Retina (tissue), 1 donor: ENCODE measurements at places on chromosomes 5 and 9.

GRCh38 chr9:123749580-123750202 lies 180.2 kb downstream of the DENND1A start:
- no peak for DNase-seq

- no peak for DNase-seq
These were observed 70.7 kb upstream of the TAF1L start for GRCh38 chr9:32706004-32706724.

DNA sequence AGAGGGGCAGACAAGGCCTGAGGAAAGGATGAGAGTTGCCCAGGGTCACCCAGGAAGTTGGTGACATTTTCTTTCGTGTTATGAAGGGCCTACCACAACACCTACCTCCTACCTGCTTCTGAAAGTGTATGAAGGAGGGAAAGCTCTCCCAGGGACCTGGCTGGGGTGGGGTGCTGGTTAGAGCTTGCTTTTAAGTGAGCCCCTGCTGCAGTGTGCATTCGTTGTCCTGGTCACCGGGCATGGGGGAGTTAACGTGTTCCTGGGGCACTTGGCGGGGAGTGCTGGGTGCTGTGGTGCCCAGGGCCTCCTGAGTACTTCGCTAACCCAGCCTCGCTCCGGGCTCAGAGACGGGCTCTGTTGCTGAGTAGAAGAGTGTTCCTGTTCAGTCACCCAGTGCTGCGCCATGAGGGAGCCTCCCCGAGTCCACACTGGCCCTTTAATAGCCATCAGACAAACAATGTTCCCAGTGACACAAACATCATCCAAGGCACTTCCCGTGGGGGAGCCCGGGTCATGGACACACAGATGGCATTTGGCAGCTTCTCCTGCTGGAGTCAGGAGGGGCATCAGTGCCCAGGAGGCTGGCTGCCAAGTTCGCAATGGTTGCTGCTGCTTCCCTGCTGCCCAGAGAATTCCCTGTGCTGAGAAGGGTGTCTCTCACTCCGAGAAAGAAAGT lies 85.7 kb downstream of the AMBP start:
- no peak for DNase-seq

GRCh38 chr5:29587832-29588231 lies 1605.7 kb upstream of the CDH6 start:
- no peak for DNase-seq
